ENCODE measurements at places on chromosomes 12 and 14. TPM values are rescaled to one million over a fixed set of nuclear protein-coding genes. Genes with fewer than 3 reads are reported as not detected.

- H3K27me3 ChIP-seq = no peaks in the 10 kb centered on the region
- H3K4me1 ChIP-seq = no peaks in the 10 kb centered on the region
- H3K27ac ChIP-seq = no peak overlapping the region
- H3K4me3 ChIP-seq = no peak overlapping the region
These were observed 5.2 kb downstream of the DCN start for GRCh38 chr12:91177381-91177780.

Gene PCED1B
- total RNA-seq = 1.8 TPM

Gene TAS2R10
- not detected for total RNA-seq

Gene CARMIL3
- total RNA-seq = 0.29 TPM

- H3K4me1 ChIP-seq = no peaks in the 10 kb centered on the region
- no peak overlapping the region for H3K27ac ChIP-seq
- no peak for DNase-seq
- no peaks in the 10 kb centered on the region for H3K27me3 ChIP-seq
These were observed 5.3 kb upstream of the CEP128 start for GRCh38 chr14:80946797-80947196.

DNA sequence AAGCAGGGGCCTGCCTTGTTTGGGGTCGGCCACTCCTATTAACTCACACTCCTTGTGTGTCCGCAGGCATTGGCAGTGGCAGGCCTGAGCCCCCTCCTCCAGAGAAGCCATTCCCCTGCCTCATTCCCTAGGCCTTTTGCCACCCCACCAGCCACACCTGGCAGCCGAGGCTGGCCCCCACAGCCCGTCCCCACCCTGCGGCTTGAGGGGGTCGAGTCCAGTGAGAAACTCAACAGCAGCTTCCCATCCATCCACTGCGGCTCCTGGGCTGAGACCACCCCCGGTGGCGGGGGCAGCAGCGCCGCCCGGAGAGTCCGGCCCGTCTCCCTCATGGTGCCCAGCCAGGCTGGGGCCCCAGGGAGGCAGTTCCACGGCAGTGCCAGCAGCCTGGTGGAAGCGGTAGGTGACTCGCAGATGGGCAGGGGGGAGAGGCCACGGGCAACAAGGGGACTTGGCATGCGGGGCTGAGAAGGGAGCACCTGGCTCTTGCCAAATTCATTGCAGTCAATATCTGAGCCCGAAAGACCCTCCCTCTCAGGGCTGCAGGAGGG, 106.3 kb upstream of the FKBP4 start:
- H3K36me3 ChIP-seq = no peaks in the 10 kb centered on the region
- H3K4me1 ChIP-seq = no peaks in the 10 kb centered on the region

Gene LMO3
- total RNA-seq = 8.1 TPM

GRCh38 chr12:72442217-72442616, 170.0 kb downstream of the TRHDE start:
- H3K36me3 ChIP-seq = no peaks in the 10 kb centered on the region
- no peaks in the 10 kb centered on the region for H3K4me1 ChIP-seq
- no peak for DNase-seq
- H3K4me3 ChIP-seq = no peak overlapping the region
- no peaks in the 10 kb centered on the region for H3K27me3 ChIP-seq

- no peak for DNase-seq
- H3K36me3 ChIP-seq = no peaks in the 10 kb centered on the region
- H3K4me3 ChIP-seq = no peak overlapping the region
- no peaks in the 10 kb centered on the region for H3K27me3 ChIP-seq
These were observed 17.9 kb upstream of the ALDH2 start for GRCh38 chr12:111748867-111749266.

GRCh38 chr14:95006051-95006450, 151.3 kb downstream of the DICER1 start:
- no peaks in the 10 kb centered on the region for H3K4me1 ChIP-seq
- no peaks in the 10 kb centered on the region for H3K36me3 ChIP-seq
- no peak overlapping the region for H3K27ac ChIP-seq
- DNase-seq = no peak
- H3K4me3 ChIP-seq = no peak overlapping the region

- H3K4me1 ChIP-seq = peaks cover 8% of the 10 kb centered on the region
- peak overlapping the region; percentile 35 for H3K27ac ChIP-seq
- H3K27me3 ChIP-seq = no peaks in the 10 kb centered on the region
- DNase-seq = peak; percentile 34
These were observed 3.2 kb upstream of the SPTSSA start for GRCh38 chr14:34465069-34465859.

Gene MDGA2
- total RNA-seq = not detected

GRCh38 chr12:2328661-2329060, 275.9 kb downstream of the CACNA1C start:
- no peak for DNase-seq
- no peaks in the 10 kb centered on the region for H3K36me3 ChIP-seq
- no peaks in the 10 kb centered on the region for H3K27me3 ChIP-seq
- no peak overlapping the region for H3K4me3 ChIP-seq
- no peaks in the 10 kb centered on the region for H3K4me1 ChIP-seq
- H3K27ac ChIP-seq = no peak overlapping the region

GRCh38 chr14:81023095-81023710, 67.8 kb downstream of the TSHR start:
- no peak overlapping the region for H3K27ac ChIP-seq
- no peaks in the 10 kb centered on the region for H3K4me1 ChIP-seq
- H3K27me3 ChIP-seq = no peaks in the 10 kb centered on the region

Gene LRRC10
- not detected for total RNA-seq

GRCh38 chr12:98373025-98373554, 142.3 kb upstream of the TMPO start:
- no peak for DNase-seq
- no peak overlapping the region for H3K27ac ChIP-seq
- no peaks in the 10 kb centered on the region for H3K36me3 ChIP-seq
- H3K4me3 ChIP-seq = no peak overlapping the region
- H3K4me1 ChIP-seq = no peaks in the 10 kb centered on the region

Gene BDKRB1
- 3.2 TPM for total RNA-seq

DNA sequence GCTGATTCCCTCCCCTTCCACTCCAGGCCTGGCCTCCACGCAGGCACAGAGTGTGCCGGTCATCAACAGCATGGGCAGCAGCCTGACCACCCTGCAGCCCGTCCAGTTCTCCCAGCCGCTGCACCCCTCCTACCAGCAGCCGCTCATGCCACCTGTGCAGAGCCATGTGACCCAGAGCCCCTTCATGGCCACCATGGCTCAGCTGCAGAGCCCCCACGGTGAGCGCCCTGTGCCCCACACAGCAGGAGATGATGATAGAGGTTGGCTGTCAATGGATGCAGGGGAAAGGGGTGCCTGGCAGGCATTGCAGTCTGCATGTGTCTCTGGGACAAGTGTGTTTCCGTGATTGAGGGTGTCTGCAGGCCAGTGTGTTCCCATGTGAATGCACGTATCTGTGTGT, 18.8 kb downstream of the C12orf43 start:
- no peak overlapping the region for H3K27ac ChIP-seq
- no peaks in the 10 kb centered on the region for H3K4me1 ChIP-seq
- no peaks in the 10 kb centered on the region for H3K36me3 ChIP-seq
- H3K4me3 ChIP-seq = no peak overlapping the region
- DNase-seq = no peak
- H3K27me3 ChIP-seq = no peaks in the 10 kb centered on the region

Gene CCER1
- not detected for total RNA-seq

DNA sequence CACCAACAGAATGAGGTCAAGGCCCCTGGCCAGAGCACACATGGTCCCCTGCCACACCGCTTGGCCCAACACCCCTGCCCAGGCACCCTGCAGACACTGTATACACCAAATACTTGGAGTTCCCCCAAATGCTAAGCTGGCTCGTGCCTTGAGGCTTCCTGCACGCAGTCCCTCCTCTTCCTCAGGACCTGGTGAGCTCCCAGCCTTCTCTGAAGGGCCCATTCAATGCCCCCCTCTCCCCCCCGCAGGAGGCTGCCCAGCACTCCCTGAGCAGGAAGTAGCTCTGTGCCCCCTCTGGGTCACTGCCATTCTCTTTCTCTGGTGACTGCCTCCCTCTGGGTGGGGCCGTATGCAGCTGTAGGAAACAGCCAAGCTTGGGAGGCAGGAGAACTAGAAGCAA, 75.3 kb downstream of the ITPK1 start:
- no peaks in the 10 kb centered on the region for H3K36me3 ChIP-seq
- DNase-seq = no peak
- peaks cover 27% of the 10 kb centered on the region for H3K4me1 ChIP-seq
- no peaks in the 10 kb centered on the region for H3K27me3 ChIP-seq

GRCh38 chr14:75010472-75011093, 7.9 kb downstream of the EIF2B2 start:
- DNase-seq = no peak
- H3K27ac ChIP-seq = no peak overlapping the region
- H3K4me3 ChIP-seq = no peak overlapping the region
- H3K4me1 ChIP-seq = no peaks in the 10 kb centered on the region

GRCh38 chr14:85675957-85676356, 146.0 kb downstream of the FLRT2 start:
- H3K27ac ChIP-seq = no peak overlapping the region
- H3K4me1 ChIP-seq = no peaks in the 10 kb centered on the region
- H3K4me3 ChIP-seq = no peak overlapping the region
- no peak for DNase-seq
- no peaks in the 10 kb centered on the region for H3K36me3 ChIP-seq

Gene ERP29
- total RNA-seq = 152 TPM

- H3K4me3 ChIP-seq = no peak overlapping the region
- H3K27ac ChIP-seq = peak overlapping the region; percentile 66
- no peaks in the 10 kb centered on the region for H3K27me3 ChIP-seq
- peaks cover 11% of the 10 kb centered on the region for H3K4me1 ChIP-seq
- no peak for DNase-seq
These were observed 41.6 kb downstream of the ITPK1 start for GRCh38 chr14:93073910-93074769.

DNA sequence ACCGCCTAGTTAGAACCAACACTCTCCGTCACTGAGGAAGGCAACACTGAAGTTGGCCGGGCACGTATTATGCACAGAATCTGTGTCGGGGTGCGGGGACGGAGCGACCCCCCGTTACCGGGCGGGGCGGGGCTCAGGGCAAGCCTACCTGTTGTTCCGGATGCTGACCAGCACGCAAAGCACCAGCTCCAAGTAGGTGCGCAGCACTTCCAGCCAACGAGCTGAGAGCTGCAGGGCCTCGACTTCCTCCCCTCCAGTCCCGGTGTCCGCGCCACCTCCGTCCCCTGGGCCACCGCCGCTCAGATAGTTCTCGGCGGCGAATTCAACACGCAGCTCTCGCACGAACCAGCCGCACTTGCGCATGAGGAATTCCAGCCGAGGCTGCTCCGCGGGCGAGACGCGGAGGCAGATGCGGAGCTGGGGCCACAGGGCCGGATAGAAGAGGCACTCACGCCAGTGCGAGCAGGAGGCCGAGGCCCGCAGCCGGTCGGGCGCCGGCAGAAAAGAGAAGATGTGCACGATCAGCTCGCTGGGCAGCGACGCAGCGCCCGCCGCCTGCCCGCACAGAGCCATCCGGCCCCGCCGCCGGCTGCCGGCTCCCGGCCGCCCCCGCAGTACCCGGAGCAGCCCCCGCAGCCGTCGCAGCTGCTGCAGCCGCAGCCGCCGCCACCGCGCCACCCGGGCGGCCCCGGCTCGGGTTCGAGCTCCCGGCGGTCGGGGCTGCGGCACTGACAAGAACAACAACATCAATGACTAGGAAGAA, 636 bp downstream of the FBXO33 start:
- H3K27ac ChIP-seq = peak overlapping the region; percentile 96
- H3K27me3 ChIP-seq = no peaks in the 10 kb centered on the region
- H3K36me3 ChIP-seq = no peaks in the 10 kb centered on the region
- H3K4me3 ChIP-seq = peak overlapping the region; percentile 96

Data from colonic mucosa (tissue), 4 donors.